ENCODE measurements at places on chromosomes 12 and 14.

DNA sequence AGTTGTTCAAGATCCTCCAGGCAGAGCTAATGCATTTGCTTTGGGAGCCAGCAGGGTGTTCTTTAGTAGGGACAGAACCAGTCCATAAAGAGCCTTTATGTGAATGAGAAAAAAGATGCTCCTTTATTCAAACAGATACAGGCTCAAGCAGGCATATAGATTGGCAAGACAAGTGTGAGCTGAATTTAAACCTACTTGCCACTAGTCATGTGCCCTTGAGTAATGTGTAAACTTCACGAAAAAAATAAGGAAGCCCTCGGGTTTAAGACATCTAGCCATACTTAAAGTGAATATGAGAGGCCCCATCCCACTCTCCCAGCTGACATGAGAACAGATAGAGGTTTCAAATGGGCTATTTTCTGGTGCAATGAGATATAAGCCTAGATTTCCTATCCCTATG, 43.1 kb upstream of the STRAP start:
- DNase-seq: no peak

DNA sequence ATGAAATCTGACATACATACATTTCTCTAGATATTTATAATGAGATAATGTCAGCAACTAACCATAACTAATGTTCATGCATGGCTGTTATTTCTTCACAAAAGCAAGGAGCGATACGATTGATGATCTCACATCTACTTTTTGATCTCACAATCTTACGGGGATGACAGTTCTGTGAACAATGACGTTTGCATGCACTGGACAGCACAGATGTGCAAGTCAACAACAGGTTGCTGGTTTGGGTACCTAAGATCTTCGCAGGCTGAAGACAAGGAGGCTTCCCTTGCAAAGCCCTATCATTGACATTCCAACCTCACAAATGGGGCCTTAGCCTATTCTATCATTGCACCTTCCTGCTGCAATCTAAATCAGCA, 53.6 kb downstream of the C12orf42 start:
- DNase-seq: no peak

DNA sequence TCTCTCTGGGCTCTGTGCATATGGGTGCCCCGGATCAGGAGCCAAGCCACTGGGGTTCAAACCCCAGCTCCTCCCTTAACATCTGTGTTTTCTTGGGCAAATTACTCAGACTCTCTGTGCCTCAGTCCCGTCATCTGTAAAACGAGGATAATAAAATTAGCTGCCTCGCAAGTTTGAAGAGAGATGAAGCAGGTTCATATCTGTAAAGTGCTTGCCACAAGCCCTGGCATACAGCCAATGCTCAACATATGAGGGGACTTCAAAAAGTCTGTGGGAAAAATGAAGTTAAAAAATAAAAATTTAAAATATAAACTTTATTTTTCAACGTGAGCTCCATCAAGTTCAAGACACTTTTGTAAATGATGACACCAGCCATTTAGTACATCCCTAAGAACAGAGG, 276.7 kb downstream of the FOXN3 start:
- no peak for DNase-seq

- DNase-seq: no peak
Measured at GRCh38 chr12:120914794-120915193, 10.6 kb upstream of the SPPL3 start.

DNA sequence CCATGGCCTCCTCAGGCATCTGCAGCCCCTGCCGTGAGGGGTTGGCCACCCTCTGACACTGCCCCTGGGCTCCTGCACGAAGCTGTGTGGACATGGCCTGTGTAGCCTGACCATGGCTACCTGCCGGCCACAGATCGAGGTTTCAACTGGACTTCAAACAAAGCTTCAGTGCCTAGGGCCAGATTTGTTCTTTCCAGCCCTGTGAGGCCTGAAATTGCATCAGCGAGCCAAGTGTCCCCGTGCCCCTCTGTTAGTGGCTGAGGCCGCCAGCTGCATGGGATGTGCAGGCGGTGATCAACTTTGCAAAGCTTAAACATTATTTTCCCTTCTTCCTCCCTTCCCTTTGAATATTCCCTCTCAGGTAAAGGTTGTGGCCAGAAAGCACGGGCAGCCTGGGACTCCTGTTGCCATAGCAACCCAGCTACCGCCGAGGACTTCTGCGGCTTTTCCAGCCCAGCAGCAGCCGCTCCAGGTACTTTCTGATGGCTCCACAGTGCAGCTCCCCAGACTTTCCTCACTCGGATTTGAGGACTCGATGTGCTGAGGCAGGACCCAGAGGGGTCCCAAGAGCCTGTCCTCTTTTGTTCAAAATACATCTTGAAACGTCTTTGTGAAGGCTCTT, 35.8 kb downstream of the DDX51 start:
- no peak for DNase-seq

- no peak for DNase-seq
Measured at GRCh38 chr14:93269341-93270068, 62.4 kb downstream of the UBR7 start.

DNA sequence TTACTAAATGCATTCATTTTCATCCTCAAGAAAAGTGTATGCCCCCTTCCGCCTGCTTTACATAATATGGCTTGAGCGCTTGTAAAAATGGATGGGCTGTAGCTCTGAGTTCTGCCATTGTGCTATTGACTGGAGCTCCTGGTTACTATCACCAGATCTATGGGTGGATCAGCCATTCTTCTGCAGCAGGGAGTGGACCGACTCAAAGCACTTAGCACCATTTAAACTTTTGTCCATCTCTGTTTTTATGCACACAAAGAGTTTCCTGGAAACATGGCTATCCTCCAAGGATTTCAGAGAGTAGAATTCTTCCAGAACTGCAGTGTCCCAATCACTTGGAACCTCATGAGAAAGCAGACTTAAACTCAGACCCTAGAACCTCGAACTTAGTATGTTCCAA, 4.5 kb upstream of the NUMB start:
- no peak for DNase-seq
